Esophagus squamous epithelium (tissue), 5 donors: ENCODE measurements at places on chromosomes 16 and 17.

DNA sequence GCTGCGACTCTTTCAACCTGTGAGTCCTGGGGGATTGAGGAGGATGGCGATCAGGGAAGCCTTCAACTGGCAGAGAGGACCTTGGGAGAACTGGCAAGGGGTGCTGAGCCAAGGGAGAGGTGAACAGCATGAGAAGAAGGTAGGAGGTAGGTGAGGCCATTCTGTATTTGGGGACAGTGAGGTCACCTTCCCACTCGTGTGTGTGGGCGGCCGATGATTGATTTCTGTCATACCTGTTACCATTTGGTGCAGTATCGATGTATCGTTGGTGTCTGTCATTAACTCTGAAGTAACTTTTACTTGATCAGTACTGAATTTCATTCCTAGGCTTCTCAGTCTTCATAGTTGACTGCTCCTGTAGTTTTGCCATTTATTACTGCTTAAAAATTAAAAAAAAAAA lies 3.8 kb downstream of the ARSG start:
- no peaks in the 10 kb centered on the region for H3K36me3 ChIP-seq

GRCh38 chr17:58200024-58200633 lies 7.6 kb downstream of the EPX start:
- H3K27ac ChIP-seq: no peak overlapping the region
- DNase-seq: no peak
- H3K4me3 ChIP-seq: no peak overlapping the region
- H3K4me1 ChIP-seq: no peaks in the 10 kb centered on the region
- no peaks in the 10 kb centered on the region for H3K36me3 ChIP-seq

- no peaks in the 10 kb centered on the region for H3K27me3 ChIP-seq
- peaks cover 30% of the 10 kb centered on the region for H3K4me1 ChIP-seq
- H3K27ac ChIP-seq: no peak overlapping the region
- no peak for DNase-seq
Observed at GRCh38 chr16:10988879-10989278, 44.5 kb downstream of the CLEC16A start.

DNA sequence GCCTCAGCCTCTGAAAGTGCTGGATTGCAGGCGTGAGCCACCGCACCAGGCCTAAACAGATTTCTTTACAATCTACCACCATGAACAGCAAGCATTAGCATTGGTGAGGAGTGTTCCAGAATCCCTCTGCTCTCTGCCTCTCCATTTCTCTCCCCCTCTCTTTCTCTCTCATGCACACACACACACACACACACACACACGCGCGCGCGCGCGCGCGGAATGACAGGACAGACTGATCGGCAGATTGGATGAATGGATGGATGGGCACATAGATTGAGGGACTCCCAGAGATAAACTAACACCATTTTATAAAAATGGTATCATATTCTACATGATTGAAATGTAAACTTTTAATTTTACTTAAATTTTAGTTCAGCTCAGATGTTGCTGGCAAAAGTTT lies 3.3 kb downstream of the CARD14 start:
- no peak for DNase-seq
- no peak overlapping the region for H3K4me3 ChIP-seq
- H3K36me3 ChIP-seq: no peaks in the 10 kb centered on the region
- H3K27ac ChIP-seq: no peak overlapping the region
- H3K4me1 ChIP-seq: no peaks in the 10 kb centered on the region

DNA sequence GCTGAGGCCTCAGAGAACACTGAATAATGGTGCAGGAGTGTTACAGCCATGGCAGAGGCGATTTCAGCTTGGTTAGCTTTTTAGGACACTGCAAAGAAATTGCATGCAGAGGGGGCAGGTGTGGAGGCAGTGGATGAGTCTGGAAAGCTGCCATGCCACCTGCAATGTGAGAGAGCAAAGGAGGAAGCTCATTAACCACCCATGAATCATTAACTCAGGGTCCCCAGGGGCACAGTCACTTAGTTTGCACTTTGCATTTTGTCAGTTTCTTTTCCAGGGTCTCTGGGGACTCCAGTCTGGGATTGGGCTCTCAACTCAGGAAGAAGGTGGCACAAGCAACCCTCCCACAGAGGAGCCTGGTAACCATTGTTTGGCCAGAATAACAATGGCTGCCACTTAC lies 132.9 kb downstream of the USP31 start:
- no peak for DNase-seq
- H3K27ac ChIP-seq: no peak overlapping the region
- no peaks in the 10 kb centered on the region for H3K36me3 ChIP-seq
- no peaks in the 10 kb centered on the region for H3K27me3 ChIP-seq
- H3K4me1 ChIP-seq: no peaks in the 10 kb centered on the region

DNA sequence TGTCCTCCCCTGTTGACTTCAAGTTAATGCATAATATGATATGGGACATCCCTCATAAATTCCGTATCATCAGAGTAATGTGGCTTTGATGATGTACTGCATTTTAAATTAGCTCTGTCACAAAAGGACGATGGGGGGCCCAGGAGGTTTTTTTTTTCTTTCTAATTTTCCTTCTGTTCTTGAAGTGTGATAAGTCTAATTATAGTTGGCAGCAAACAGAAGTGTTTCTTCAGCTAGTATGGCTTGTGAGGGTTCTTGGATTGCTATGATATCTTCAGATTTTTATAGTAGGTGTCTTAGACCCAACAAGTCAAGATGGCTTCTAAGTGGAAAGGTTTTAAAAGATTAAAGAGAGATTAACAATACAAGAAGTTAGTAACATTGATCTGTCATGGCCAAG lies 796.2 kb upstream of the RBFOX1 start:
- no peaks in the 10 kb centered on the region for H3K4me1 ChIP-seq
- H3K4me3 ChIP-seq: no peak overlapping the region
- H3K27me3 ChIP-seq: no peaks in the 10 kb centered on the region
- H3K36me3 ChIP-seq: no peaks in the 10 kb centered on the region
- DNase-seq: no peak

GRCh38 chr16:23902748-23903414 lies 67.1 kb downstream of the PRKCB start:
- no peaks in the 10 kb centered on the region for H3K36me3 ChIP-seq
- no peak overlapping the region for H3K4me3 ChIP-seq
- no peaks in the 10 kb centered on the region for H3K4me1 ChIP-seq
- no peaks in the 10 kb centered on the region for H3K27me3 ChIP-seq
- no peak for DNase-seq

GRCh38 chr17:44879376-44879775 lies 19.9 kb downstream of the EFTUD2 start:
- no peak overlapping the region for H3K4me3 ChIP-seq
- H3K4me1 ChIP-seq: no peaks in the 10 kb centered on the region
- no peak overlapping the region for H3K27ac ChIP-seq
- no peak for DNase-seq

DNA sequence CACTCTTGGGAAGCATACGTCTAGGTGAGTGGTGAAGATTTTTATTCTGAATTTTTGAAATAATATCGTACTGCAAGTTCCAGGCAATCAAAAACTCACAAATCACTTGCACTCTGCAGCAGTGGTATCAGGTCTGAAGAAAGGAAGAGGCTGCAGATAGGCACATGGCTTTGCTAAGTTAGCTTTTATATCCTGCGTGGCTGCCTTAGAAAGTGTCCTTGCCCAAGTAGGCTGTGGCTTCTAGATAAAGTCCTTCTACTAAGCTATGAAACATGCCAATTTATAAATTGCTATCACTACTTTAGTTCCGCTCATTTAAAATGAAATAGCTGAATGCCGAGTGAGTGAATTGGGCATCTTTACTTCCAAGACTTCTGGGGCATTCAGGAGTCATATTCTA lies 17.9 kb downstream of the WWOX start:
- DNase-seq: no peak
- no peaks in the 10 kb centered on the region for H3K27me3 ChIP-seq
- H3K27ac ChIP-seq: no peak overlapping the region
- no peak overlapping the region for H3K4me3 ChIP-seq
- H3K4me1 ChIP-seq: no peaks in the 10 kb centered on the region

- H3K4me1 ChIP-seq: no peaks in the 10 kb centered on the region
- no peak overlapping the region for H3K4me3 ChIP-seq
- H3K27me3 ChIP-seq: no peaks in the 10 kb centered on the region
- peaks cover 6% of the 10 kb centered on the region for H3K36me3 ChIP-seq
- no peak for DNase-seq
- H3K27ac ChIP-seq: no peak overlapping the region
Observed at GRCh38 chr17:61017317-61018006, 339.8 kb downstream of the BCAS3 start.

- no peaks in the 10 kb centered on the region for H3K4me1 ChIP-seq
- H3K27ac ChIP-seq: no peak overlapping the region
- no peaks in the 10 kb centered on the region for H3K27me3 ChIP-seq
- peaks cover 33% of the 10 kb centered on the region for H3K36me3 ChIP-seq
- DNase-seq: no peak
Observed at GRCh38 chr16:21982108-21982507, 18.8 kb downstream of the PDZD9 start.

GRCh38 chr16:84718-85406 lies 6.8 kb downstream of the MPG start:
- DNase-seq: no peak
- H3K27me3 ChIP-seq: no peaks in the 10 kb centered on the region
- peaks cover 24% of the 10 kb centered on the region for H3K36me3 ChIP-seq
- no peak overlapping the region for H3K4me3 ChIP-seq
- H3K4me1 ChIP-seq: peaks cover 23% of the 10 kb centered on the region
- H3K27ac ChIP-seq: peak overlapping the region; percentile 60

- H3K4me1 ChIP-seq: peaks cover 8% of the 10 kb centered on the region
- H3K36me3 ChIP-seq: no peaks in the 10 kb centered on the region
- H3K27ac ChIP-seq: no peak overlapping the region
- no peak overlapping the region for H3K4me3 ChIP-seq
- no peak for DNase-seq
- no peaks in the 10 kb centered on the region for H3K27me3 ChIP-seq
Observed at GRCh38 chr17:41589301-41589700, 2.6 kb upstream of the KRT14 start.

DNA sequence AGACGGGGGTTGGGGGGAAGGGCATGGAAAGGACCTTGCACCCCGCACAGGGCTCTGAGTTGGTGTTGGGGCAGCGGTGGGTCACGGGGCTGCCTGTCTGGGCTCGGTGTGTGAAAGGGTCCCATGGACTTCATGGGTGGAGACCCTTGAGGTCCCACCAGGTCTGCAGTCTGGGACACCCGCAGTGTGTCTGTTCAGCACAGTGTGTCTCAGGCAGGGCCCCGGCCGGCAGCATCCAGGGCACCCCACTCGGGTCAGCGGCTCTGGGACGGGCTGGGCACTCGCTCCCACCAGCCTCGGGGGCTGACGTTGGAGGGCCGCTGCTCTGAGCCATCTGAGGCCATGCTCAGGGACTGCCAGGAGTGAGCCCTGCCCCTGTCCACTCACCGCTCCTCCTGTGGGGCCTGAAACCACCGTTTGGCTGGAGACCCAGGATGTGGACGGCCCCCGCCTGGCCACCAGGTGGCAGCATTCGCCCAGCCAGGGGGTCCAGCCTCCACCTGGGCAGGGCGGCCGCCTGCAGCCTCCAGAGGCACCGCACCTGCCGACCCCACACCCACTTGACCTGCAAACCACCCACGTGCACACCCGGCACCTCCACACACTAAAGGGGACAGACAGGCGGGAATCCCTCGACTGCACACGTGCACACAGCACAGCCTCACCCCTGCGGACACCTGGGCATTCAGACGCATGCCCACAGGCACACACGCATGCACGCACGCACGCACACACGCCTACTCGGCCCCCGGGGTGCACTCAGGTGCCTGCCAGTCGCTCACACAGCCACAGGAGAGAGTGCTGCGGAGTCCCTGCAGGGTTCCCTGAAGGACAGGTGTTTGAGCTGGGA lies 10.1 kb upstream of the ZFPM1 start:
- H3K27me3 ChIP-seq: no peaks in the 10 kb centered on the region
- H3K36me3 ChIP-seq: no peaks in the 10 kb centered on the region
- DNase-seq: no peak
- H3K27ac ChIP-seq: no peak overlapping the region
- no peak overlapping the region for H3K4me3 ChIP-seq

DNA sequence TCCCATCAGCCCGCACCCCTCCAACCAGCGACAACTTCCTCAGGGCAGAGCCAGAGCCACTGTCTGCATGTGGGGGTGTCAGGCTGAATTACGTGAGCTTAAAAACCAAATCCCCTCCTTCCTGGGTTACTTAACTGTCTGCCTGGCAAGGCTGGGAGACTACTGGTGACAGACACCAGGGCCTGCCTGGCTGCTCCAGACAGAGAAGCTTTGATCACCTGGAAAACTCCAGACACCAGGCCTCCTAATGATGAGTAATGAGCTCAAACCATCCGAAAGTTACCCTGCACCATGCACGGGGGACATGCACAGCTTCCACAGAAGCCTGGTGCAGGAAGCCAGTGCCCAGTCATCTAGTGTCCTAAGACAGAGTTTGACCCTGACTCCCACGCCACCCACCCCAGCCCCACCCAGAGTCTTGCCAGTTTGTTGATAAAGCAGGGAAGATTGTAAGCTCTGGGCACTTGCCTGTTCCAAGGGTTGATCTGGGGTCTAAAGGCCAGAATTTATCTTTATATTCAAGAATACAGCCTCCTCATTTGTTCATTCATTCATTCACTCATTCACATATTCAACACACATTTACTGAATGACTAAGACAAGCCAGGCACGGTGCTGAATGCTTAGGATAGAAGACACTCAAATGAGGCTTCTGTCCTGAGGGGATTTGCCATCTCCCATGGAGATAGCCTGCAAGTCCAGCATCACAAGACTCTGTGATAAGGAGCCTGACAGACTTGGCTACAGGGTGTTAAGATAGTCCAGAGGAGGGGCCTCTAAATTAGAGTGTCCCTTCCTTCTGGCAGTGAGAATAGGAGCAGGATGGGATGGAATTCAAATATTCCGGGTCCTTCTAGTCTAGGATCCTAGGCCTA lies 7.2 kb upstream of the CCDC182 start:
- H3K27me3 ChIP-seq: no peaks in the 10 kb centered on the region
- H3K4me1 ChIP-seq: no peaks in the 10 kb centered on the region
- no peaks in the 10 kb centered on the region for H3K36me3 ChIP-seq
- no peak overlapping the region for H3K27ac ChIP-seq

DNA sequence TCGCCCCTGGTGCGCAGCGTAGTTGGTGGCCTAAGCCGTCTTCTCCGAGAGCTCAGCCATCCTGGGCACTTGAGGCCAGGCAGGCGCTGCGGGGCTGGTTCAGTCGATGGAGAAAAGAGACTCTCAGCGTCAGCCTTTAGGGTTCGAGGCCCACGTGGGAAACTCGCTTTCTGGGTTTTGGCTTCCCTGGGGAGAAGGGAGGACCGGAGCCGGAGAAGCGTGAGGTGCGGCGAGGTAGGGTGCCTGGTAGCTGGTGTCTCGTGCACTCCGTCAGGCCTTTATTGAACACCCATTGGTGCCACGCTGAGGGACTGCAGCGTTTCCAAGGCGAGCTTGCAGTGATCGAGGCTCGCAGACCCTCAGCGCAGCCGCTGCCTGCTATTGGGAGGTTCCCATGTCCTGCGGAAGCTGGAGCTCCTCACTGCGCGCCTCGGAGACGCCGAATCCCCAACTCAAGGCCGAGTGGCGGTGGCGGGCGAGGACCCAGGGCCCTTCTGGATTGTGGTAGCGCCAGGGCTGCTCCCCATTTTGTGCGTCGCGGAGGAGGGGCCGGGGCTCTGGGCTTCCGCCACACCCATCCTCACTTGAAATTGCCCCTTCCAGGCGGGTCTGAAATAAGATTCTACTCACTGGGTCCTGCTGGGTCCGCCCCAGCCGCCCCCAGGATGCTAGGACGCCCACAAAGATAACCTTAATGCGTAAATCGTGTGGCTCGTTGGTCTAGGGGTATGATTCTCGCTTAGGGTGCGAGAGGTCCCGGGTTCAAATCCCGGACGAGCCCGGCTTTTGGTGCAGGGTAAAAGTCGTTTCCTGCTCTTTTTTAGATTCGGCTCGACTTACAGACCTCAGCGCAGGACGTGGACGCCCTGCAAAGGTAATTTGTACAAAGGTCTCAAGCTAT lies 1.2 kb downstream of the OR1F1 start:
- H3K4me3 ChIP-seq: peak overlapping the region; percentile 20
- peaks cover 39% of the 10 kb centered on the region for H3K4me1 ChIP-seq
- no peaks in the 10 kb centered on the region for H3K36me3 ChIP-seq
- DNase-seq: no peak
